ENCODE measurements at places on chromosomes 16 and 17.

GRCh38 chr16:51418258-51418657 lies 267.2 kb upstream of the SALL1 start:
- DNase-seq: no peak

GRCh38 chr16:87173294-87173893 lies 143.8 kb downstream of the C16orf95 start:
- no peak for DNase-seq

- no peak for DNase-seq
Measured at GRCh38 chr16:77894162-77894561, 105.8 kb downstream of the VAT1L start.

- DNase-seq: no peak
Measured at GRCh38 chr17:67491009-67491680, 114.1 kb downstream of the PITPNC1 start.

GRCh38 chr17:73973586-73974409 lies 229.7 kb upstream of the RPL38 start:
- no peak for DNase-seq

DNA sequence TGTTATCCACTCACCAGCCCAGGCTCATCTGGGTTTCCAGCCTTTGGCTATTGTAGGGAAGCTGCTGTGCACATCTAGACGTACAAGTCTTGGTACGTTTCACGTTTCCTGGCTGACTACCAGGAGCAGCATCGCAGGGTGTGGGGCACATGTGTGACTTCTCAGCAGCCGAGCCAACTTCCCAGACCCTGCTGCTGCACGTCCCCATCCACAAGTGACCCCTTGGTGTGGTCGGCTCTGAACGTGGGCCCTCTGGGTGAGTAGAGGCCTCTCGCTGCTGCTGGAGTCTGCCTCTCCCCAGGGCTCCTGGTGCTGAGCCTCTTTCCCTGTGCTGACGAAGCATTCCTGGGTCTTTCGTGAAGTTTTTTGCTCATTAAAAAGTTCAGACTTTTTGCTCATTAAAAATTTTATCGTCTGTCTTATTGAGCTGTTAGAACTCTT lies 70.2 kb upstream of the ZNF750 start:
- DNase-seq: no peak

- DNase-seq: no peak
Measured at GRCh38 chr17:77435272-77436057, 294.7 kb downstream of the SEC14L1 start.

Data from right kidney (tissue), 9 donors.